ENCODE measurements at places on chromosomes 4 and X.

GRCh38 chr4:42512226-42512625 is 114.9 kb downstream of the SHISA3 start:
- DNase-seq: no peak

DNA sequence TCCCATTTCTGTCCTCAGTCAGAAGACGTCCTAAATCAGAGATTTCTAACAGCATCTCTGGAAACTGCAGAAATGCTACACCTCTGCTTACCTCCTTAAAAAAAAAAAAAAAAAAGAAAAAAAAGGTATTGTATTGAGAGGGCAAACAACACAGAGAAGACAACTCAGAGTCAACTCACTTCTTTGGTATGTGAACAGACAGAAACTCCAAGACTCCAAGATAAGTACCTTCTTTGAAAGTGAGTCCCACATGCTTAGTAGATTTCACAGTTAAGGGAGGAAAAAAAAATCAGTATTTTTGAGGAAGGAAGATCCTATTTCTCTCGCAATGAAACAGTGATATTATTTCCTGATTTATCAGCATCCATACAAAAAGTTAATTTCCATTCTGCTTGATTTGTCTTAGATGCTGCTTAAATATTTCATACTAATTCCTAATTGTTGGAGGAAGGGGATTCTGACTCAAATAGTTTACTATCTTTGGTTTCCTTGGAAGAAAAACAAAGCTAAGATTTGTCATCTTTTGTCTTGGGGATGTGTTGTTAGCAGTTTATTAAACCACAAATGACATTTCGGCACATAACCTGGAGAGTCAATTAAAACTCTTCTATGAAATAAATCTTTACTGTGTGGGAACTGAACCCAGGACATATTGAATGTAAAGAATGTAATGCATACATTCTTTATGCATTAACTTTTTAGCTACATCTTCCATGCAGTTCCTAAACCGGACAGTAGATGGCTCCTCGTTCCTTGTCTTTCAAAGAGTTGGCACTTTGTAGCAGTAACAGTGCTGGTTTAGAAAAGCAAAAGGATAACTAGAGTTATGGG is 4.7 kb downstream of the RASGEF1B start:
- DNase-seq: peak; percentile 71

- no peak for DNase-seq
Measured at GRCh38 chr4:65696436-65696835, 26.1 kb upstream of the EPHA5 start.

GRCh38 chr4:40976343-40976742 is 226.6 kb downstream of the NSUN7 start:
- peak; percentile 62 for DNase-seq

Data from A673 (cell line).